ENCODE measurements at places on chromosomes 3 and 15. TPM values are rescaled to one million over a fixed set of nuclear protein-coding genes. Genes with fewer than 3 reads are reported as not detected.

- DNase-seq: no peak
Observed at GRCh38 chr3:191430103-191430502, 30.9 kb upstream of the PYDC2 start.

DNA sequence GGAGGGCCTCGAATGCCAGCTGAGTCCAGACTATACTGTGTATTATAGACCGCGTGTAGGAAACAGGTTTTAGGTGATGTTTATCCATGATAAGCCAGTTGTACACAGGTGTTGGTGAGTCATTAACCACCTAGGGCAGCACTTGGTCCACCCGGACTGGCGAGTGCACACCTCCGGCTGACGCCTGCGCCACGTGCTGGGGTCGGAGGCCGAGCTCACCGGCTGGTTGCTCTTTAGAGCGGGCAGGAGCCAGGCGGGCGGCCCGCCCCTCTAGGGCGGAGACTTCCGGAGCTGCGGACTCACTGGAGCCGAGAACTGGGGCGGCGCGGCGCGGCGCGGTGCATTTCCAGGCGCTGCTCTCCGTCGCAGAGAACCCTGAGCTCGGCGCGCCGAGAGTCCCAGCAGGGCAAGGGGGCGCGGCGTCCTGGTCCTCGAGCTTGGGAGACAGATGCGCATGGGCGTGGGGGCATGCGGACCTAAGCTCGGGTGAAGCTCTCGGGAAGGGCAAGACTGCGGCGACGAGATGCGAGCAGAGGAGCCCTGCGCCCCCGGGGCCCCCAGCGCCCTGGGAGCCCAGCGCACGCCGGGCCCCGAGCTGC lies at the start of gene ESYT3:
Gene ESYT3, plus strand, starts transcription at position 341 of the 599 bp plus-strand sequence. Its CDS starts 183 bp downstream, at position 524.
- DNase-seq: peak; percentile 93

DNA sequence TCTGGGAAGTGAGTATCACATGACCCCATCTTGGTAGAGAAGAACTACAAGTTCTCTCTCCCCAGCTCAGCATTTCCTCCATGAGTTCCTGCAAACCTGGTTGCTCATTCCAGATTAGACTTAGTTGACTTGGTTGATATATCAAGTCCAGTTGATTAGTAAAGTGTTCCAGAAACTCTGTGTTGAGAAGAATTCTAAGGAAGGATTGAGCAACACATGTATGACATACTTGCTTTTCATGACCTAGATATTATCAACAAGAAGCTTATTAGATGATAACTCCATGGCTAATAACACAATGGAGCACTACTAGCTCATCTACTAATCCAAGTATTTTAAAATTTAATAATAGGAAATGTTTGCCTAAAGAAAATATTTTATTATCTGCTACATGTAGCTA lies 6.4 kb upstream of the EID1 start:
- no peak for DNase-seq

The RPSA gene
- 3,141 TPM for total RNA-seq

DNA sequence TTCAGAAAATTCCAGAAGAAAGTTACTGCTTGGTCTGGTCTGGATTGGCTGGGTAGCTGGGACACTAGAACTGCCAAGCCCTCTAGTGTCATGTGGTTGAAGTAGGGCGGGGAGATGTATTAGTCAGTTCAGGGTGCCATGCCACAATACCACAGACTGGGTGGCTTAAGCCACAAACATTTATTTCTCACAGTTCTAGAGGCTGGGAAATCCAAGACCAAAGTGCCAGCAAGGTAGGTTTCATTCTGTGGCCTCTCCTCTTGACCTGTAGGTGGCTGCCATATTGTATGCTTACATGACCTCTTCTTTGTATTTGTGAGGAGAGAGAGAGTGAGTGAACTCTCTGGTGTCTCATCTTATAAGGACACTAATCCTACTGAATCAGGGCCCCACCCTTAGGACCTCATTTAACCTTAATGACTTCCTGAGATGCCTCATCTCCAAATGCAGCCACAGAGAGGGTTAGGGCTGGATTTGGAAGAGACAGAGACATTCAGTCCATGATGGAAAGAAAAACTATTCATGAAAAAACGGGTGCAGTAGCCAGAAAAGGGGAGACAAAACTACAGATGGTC lies 18.1 kb upstream of the ZSCAN2 start:
- no peak for DNase-seq

DNA sequence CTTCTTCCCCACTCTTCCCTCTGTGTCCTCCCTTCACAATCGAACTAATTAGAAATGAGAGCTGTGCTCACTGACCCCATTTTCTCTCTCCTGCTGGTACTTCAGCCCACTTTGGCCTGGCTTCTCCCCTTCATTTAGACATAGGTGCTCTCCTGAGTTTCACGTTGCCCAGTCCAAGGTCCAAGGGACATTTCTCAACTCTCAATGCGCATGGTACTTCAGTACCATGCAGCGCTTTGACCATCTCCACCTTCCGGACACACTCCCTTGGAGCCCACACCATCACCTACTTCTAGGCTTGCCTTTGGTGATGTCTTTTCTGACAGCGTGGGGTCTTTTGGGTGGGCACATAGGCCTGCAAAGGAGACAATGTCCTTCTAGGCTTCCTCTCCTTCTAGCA lies 99.7 kb downstream of the ABHD5 start:
- DNase-seq: no peak

DNA sequence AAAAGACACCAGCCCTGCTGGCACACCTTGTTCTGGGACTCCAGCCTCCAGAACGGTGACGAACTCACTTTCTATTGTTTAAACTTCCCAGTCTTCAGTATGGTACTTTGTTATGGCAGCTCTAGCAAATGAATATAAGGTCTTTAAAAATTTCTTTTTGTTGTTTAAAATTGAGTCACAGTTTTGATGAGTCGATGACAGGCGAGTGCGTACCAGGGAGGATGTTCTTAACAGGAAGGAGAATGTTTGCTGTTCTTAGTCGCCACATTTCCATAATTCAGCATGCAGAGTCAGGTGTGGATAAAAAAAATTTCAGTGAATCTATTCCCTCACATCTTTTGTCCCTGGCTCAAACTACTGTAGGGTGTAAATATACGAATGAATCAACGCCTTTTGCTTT lies 12.4 kb downstream of the DNASE1L3 start:
- no peak for DNase-seq

GRCh38 chr15:51080286-51080685 lies 14.4 kb downstream of the TNFAIP8L3 start:
- DNase-seq: no peak

- peak; percentile 47 for DNase-seq
Observed at GRCh38 chr3:45567730-45568172, 26.8 kb upstream of the LIMD1 start.

DNA sequence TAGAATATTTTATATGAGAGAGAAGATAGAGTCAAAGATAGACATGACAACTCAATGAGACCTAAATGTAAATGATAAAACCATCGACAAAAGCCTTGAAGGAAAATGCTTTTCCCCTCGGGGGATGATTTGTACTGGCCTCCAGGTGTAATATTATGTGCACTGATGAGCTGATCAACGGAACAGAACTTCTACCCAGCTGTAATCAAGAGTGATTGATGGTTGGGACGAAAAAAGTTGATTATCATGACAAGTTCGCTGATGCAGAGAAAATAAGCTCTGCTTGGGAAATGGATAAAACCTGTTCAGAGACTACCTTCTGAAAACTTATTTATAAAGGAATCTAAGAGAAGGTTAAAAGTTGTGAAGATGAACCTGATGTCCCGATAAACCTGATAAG lies 210.7 kb downstream of the ZNF385D start:
- DNase-seq: no peak

DNA sequence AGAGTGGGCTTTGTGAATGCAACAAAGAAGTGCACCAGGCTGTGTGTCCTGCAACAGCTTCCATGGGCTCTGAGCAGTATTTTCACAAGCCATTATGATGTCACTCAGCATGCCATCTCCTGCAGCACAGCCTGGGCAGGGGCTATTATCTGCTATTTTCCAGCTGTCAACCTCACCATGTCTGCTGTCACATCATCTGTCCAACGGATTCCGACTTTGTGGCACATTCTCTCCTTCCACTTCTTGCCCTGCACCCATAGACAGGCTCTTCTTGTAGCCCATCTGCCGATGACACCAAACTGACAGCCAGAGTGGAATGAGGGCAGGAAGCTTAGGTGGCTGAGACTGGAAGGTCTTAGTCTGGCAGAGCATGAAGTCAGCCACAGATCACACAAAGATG lies 691.9 kb downstream of the NTRK3 start:
- DNase-seq: no peak

- DNase-seq: no peak
Observed at GRCh38 chr3:138359919-138360868, 11.8 kb downstream of the MRAS start.

The TMEM87A gene
- 25.2 TPM for total RNA-seq

DNA sequence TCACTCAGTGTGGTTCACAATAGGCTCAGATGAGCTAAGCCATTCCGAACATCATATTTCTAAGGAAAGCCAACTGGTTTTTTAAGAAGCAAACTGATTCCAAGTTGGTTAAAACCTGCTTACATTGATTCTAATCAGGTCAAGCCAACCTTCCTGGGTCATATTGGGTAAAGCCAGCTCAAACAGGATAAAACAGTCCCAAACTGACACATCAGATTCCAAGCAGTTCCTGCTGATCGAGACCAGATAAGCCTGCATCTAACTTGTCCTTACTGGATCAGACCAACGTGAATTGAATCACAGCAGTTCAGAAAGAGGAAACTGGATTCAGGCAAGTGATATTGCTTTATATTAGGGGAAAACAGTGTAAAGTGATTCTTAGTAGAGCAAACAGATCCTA lies 18.6 kb upstream of the THSD4 start:
- DNase-seq: no peak
